Activated naive CD8-positive, alpha-beta T cell treated with anti-CD3 and anti-CD28 coated beads for 36 hours (primary cell): ENCODE measurements at places on chromosomes 3 and 15.

DNA sequence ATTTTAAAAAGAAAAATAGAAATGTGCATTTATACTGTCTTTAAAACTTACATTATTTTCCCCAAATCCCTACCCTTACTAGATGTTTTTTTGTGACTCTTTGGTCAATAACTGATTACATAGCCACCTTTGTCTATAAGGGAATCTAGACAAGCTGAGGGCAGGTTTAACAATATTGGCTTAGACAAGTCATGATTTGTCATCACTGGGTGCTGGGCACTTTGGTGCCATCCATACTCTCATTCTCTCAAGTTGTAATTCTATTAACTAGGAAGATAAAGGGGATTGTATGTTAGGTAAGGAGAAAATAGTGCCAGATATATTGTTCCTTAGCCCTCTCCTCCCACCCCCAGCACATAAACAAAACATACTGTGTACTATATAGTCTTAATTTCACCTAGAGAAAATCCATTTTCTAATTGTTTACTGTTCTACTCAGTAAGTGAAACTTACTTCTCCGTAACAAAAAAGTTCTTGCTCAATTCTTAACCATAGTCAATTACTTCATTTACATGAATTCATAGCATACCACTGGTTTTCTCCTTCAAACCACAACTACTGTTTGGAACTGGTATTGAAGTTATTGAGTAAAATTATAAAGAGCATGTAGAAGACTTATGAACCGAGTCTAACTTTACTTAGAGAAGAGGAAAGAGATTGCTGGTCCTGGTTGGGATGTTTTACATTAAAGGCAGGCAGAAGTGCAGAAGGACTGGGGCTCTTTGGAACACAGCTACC is 877.1 kb downstream of the PDCD6IP start:
- H3K27me3 ChIP-seq, result no peaks in the 10 kb centered on the region
- no peak overlapping the region for H3K27ac ChIP-seq
- no peaks in the 10 kb centered on the region for H3K36me3 ChIP-seq
- DNase-seq, result no peak

DNA sequence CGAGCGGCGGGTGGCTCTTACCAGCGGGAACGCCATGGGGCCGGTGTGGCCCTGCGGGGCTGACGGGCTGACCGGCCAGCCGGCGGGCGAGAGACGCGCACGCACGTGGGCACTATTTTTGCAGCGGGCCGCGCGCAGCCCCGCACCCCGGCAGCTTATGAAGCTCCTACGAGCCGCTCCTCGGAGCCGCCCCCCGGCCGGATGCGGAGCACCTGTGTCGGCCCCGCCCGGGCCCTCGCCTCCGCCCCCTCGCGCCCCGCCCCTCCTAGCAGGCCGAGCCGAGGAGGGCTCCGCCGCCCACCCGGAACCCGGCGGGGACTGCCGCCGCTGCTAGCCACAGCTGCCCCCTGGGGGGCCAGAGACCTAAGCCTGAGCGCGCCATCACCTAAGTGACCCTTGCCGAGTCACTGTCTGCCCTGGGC is 683 bp upstream of the CPEB1 start:
- DNase-seq, result peak; percentile 70
- peaks cover 2% of the 10 kb centered on the region for H3K36me3 ChIP-seq
- H3K4me1 ChIP-seq, result peaks cover 2% of the 10 kb centered on the region
- peaks cover 47% of the 10 kb centered on the region for H3K27me3 ChIP-seq
- H3K27ac ChIP-seq, result no peak overlapping the region

GRCh38 chr15:85751291-85752123 is 43.2 kb downstream of the KLHL25 start:
- peak overlapping the region; percentile 72 for H3K27ac ChIP-seq
- DNase-seq, result no peak
- peaks cover 4% of the 10 kb centered on the region for H3K36me3 ChIP-seq
- H3K4me1 ChIP-seq, result peaks cover 22% of the 10 kb centered on the region
- H3K27me3 ChIP-seq, result no peaks in the 10 kb centered on the region
- H3K4me3 ChIP-seq, result no peak overlapping the region

DNA sequence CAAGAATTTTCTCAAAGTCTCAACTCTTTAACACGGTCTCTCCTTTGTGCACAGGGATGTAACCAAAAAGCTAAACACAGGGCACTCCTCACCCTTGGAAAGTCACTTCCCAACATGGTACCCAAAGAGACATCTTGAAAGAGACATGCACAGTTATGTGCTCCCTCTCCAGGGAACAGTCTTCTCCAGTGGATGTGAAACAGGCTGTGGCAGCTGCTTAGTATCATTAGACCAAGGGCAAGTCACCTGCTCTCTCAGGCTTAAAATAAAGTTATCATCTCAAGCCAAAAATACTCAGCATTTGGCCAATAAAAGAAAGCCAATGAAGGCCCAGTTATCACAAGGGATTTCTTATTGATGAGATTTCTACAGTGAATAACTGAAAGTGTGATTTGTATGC is 128.3 kb downstream of the WDR76 start:
- peaks cover 16% of the 10 kb centered on the region for H3K27me3 ChIP-seq
- H3K36me3 ChIP-seq, result no peaks in the 10 kb centered on the region
- no peak overlapping the region for H3K4me3 ChIP-seq
